IMR-90 (cell line): ENCODE measurements at places on chromosomes 1 and 21. TPM values are rescaled to one million over a fixed set of nuclear protein-coding genes. Genes with fewer than 3 reads are reported as not detected.
A peak's percentile ranks its signal among the peaks of the same experiment; 100 is the strongest.

- no peak for DNase-seq
Observed at GRCh38 chr1:17277511-17278159, 28.7 kb downstream of the PADI3 start.

GRCh38 chr1:29643281-29643680, 407.0 kb downstream of the PTPRU start:
- DNase-seq, result no peak

DNA sequence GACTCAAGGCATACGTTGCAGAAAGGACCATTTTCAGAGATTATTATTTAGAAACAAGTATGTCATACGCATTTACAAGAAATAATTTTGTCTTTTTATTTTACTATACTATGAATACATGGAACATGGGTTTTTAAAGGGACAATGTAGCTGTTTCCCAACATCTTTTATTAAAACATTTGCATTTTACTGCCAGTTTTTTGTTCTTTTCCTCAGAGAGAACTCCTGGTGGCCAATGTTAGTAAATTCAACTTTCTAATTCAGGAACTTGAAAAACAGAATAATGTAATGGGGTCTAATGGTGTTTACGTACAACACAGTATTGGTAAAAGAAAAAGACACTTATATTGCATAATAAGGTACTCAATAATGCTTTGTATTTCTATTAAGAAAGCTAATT, 14.9 kb downstream of the PRDM2 start:
- no peak for DNase-seq

- no peak for DNase-seq
Observed at GRCh38 chr1:47699492-47700235, 261.8 kb downstream of the FOXD2 start.

GRCh38 chr1:50667710-50668356, 244.6 kb upstream of the DMRTA2 start:
- DNase-seq, result peak; percentile 34

PLOD1 gene
- total RNA-seq, result 236 and 283 TPM in 2 replicates
